ENCODE measurements at places on chromosomes 6 and 20.
A peak's percentile ranks its signal among the peaks of the same experiment; 100 is the strongest.

DNA sequence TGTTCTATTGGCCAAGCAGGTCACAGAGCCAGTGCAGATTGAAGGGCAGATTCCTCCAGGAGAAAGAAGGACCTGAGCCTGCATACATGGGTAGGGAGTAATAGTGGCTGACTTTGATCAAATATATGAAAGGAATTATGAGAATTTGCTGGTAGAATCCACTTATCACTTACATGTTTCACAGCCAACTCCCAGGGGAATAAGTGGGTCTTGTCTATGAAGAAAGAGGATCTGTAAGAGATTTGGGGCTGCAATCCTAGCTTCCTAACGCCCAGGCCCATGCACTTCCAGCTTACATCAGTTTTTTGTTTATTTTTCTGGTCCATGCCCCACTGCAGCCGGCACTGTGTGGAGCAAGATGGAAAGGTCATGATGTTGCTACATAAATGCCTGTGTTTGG, 107.9 kb upstream of the SYNDIG1 start:
- DNase-seq = no peak

GRCh38 chr6:113396730-113397129, 460.4 kb upstream of the MARCKS start:
- DNase-seq = no peak

DNA sequence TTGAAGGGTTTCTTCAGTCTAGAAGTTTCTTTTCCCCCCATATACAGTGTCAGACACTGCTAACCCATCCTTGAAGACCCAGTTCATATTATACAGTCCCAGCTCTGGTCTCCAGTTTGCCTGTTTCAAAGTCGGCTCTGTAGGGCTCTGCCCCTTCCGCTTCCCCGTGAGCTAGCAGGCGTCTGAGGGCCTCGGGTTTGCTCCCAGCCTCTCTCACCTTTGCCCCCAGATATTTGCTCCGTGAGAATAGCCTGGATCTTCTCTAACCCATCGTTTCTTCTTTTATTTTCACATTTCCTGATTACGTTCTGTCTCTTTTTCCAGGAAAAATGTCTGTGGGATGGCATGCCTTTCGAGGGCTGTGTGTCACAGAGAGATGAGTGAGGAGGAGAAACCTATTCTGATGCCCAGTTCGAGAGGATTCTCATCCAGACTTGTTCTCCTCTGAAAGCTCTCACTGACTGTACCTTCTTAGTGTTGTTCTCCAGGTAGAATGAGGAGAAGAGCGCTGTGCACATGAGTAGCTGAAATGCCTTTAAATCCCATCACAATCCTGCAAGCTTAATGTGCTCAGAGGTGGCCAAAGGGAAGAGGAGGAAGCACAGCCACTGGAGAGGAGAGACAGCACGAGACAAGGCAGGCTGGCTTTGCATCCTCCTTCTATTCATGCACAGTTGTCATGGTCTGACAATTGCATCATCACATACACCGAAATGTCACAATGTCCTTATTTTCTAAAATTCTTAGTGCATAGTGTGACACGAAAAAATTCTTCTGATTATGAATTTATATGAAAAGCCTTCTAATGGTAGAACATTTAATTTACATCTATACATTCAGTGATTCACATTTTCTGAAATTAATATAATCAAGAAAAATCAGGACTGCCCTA, 171.1 kb downstream of the FOXA2 start:
- no peak for DNase-seq

- DNase-seq = no peak
Measured at GRCh38 chr20:44023515-44024371, 109.1 kb downstream of the TOX2 start.

DNA sequence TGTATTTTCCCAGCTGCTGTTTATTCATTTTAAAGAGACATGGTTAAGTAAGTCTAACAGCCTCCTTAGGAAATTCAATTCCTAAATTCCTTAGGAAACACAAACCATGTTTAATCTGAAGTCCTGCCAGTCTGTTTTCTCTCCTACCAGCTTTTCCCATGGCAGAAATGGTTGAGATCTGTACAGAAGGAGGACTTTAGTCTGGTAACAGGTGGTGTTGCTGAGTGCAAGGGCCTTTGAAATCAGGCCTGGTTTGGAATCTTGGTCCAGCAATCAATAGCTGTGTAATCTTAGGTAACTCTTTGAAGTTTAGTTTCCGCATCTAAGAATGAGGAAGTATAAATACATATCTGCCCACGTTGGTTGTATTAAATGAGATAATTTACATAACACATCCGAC, 232.5 kb downstream of the LAMA2 start:
- DNase-seq = no peak

DNA sequence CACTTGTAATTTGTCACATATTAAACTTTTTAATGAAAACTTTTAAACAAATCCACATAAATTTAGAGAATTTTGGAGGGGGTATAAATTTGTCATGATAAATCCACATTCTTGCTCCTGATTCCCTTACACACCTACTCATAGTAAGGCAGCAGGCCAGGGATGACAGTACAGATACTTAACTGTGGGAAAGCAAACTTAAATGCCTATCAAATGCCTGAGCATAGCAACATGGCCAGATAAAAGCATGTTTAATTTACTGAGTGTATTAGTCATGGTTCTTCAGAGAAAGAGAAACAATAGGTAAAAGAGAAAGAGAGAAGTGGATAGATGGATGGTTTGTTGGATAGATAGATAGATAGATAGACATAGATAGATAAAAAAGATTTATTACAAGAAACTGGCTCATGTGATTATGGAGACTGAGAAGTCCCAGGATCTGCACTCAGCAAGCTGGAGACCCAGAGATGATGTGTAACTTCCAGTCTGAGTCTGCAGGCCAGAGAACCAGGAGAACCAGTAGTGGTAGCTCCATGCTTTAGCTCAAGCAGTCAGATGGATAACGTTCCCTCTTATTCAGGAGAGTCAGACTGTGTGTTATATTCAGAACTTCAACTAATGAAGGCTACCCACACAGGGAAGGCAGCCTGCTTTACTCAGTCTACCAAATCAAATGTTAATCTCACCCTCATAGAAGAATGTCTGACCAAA, 15.9 kb upstream of the ADGRF1 start:
- no peak for DNase-seq

DNA sequence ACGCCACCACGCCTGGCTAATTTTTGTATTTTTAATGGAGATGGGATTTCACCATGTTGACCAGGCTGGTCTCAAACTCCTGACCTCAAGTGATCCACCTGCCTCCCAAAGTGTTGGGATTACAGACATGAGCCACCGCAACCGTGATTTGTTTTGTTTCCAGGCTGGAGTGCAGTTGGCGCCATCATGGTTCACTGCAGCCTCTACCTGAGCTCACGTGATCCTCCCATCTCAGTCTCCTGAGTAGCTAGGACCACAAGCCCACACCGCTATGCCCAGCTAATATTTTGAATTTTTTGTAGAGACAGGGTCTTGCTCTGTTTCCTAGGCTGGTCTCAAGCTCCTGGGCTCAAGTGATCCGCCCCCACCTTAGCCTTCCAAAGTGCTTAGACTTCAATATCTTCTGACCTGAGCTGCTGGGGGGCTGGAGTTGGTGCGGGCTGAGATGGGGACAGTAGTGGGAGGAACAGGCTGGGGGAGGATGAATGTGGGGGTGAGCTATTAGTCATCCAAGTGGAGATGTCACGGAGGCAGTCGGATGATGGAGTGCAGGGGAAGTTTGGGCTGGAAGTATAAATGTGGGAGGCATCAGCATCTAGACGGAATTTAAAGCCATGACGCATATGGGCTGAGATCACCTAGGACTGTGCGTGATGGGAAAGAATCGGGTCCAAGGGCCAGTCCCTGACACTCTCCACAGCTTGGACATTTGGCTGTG, 23.1 kb upstream of the ZMYND8 start:
- DNase-seq = no peak

- DNase-seq = no peak
Measured at GRCh38 chr6:107075951-107076381, 39.3 kb downstream of the BEND3 start.

DNA sequence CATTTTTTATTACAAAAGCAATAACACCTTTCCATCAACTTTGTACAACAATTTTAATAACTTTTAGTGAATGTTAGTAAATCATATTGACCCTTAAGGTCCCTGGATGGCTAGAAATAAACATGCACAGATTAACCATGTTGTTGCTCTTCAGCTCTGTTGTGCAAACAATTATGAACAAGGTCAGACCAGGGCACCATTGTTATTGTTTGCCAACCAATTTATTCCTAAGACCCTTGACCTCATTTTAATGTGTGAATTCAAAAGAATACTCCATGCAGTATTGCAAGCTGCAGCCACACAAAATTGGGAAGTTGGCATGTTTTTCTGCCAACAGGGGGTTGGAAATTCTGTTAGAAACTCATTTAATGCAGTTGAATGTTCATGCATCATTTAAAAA, 426.6 kb upstream of the MAP3K7 start:
- no peak for DNase-seq

DNA sequence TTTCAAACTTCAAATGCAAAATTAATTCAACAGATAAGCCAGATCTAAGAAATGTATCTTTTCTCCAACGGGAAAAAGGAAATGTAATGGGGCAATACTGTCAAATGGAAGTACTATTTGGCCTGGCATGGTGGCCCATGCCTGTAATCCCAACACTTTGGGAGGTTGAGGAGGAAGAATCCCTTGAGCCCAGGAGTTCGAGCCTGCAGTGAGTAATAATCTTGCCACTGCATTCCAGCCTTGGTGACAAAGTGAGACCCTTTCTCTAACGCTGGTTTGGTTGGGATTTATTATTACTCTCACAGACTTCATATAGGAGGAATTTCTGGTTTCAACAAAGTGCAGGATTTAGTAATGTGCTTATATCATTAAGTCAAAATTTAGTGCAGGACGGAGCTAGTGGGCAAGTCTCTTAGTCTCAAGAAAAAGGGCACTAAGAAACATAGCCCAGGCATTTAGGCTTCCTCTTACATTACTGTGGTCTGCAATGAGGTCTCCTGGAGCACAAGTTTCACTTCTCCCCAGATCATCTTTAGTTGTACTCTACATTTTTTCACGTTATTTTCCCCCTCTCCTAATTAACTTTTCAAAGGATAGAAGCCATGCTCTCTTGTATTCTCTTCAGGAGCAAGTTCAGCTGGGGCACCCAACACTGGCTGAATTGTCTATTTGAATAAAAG, 23.1 kb downstream of the TRIM27 start:
- DNase-seq = no peak

DNA sequence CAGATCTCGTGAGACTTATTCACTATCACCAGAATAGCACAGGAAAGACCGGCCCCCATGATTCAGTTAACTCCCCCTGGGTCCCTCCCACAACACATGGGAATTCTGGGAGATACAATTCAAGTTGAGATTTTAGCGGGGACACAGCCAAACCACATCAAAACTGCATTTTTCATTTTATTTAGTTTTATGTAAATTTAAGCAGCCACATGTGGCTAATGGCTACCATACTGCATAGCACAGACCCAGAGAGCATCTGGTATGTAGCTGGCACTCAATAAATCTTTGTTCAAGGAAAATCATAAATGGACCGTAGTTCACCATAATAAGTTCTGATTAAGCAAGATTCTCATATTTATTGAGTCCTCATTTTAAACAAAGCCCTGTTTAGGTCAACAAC, 15.3 kb downstream of the GFOD1 start:
- DNase-seq = peak; percentile 75

DNA sequence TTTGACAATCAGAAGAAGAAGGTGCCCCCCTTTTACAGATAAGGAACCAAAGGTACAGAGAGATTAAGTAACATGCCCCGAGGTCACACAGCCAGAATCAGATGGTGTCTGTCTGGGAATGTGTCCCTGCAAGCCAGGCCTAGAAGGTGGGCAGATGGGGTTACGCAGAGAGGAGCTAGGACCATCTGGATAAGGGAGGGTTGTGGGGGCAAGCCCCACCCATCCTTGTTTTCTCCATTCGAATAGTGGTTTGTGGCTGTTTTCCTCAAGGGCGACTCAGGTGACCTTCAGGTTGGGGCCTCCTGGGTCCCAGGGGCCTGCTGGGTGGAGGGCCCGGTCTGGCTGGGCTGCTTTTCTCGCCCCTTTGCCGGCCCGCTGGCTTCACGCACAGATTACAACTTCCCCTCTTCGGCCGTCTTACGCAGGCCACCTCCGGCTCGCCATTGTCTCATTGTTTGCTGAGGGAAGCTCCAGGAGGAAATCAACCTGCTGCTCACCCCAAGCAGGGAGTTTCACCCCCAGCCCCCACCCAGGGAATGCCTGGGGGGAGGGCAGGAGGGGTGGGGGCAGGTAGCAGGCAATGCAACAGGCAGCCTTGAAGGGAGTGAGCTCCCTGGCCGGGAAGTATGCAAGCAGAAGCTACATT, 30.8 kb upstream of the CSNK2A1 start:
- DNase-seq = no peak

- no peak for DNase-seq
Measured at GRCh38 chr6:130625825-130626527, 201.2 kb upstream of the SMLR1 start.

DNA sequence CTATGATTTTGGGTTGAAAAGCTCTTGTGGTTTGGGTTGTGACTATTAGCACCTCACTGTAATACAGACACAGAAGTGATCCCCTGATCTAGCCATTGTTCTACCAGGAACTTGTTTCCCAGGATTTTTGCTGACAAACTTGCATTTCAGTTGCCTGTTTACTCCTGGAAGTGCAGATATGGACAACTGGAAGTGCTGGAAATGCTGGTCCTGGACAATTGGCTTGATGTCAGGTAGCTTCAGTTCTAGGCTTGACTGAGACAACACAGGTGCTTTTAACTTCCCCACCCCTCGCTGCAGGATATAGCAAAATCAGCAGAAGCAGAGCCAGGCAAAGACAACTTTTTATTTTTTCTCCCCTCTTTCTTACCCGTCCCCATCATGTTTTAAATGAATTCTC, 27.1 kb upstream of the FBXO30 start:
- no peak for DNase-seq

GRCh38 chr6:39937686-39938333, 3.5 kb upstream of the MOCS1 start:
- DNase-seq = no peak

DNA sequence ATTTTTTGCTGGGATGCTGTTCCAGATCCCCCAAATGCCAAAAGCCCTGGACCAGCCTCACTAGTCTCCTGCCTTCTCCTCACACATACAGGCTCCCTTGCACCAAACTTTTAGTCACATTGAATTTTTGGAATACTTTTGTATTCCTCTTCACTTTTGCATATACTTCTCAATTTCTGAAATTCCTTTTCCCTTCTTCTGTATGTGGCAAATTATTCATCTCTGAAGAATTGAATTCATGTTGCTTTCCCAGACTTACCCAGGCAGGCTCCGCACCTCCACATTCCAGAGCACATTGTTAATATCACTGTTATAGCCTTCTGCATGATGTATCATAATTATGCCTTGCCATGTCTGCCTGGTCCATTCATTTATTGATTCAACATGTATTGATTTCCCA, 255.3 kb upstream of the POU3F2 start:
- DNase-seq = no peak

GRCh38 chr6:56840467-56841380, 114.2 kb upstream of the BEND6 start:
- peak; percentile 41 for DNase-seq

- no peak for DNase-seq
Measured at GRCh38 chr6:69005199-69005598, 370.1 kb downstream of the ADGRB3 start.

DNA sequence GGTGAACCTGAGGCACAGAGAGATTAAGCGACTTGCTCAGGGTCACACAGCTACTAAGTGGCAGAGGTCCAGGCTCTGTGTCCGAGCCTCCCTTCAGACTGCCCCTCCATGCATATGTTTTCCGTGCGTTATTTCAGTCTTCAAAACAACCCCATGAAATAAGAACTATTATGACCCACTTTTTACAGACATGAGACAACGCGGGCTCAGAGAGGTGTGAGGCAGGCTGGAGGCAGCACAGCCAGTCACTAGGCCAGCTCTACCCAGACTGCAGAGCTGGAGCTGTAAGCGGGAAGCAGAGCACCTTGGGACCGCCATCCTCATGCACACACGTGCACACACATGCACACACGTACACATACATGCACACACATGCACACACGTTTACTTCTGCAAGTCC, 62.3 kb downstream of the PSMG4 start:
- no peak for DNase-seq
